ENCODE measurements at places on chromosomes 16 and 17.
A peak's percentile ranks its signal among the peaks of the same experiment; 100 is the strongest.

GRCh38 chr17:4014148-4014927, 50.1 kb upstream of the ATP2A3 start:
- DNase-seq = peak; percentile 82

- no peak for DNase-seq
These were observed 57.9 kb upstream of the KCNJ16 start for GRCh38 chr17:70017112-70017511.

- DNase-seq = no peak
These were observed 61.6 kb downstream of the SOX9 start for GRCh38 chr17:72182371-72182873.

DNA sequence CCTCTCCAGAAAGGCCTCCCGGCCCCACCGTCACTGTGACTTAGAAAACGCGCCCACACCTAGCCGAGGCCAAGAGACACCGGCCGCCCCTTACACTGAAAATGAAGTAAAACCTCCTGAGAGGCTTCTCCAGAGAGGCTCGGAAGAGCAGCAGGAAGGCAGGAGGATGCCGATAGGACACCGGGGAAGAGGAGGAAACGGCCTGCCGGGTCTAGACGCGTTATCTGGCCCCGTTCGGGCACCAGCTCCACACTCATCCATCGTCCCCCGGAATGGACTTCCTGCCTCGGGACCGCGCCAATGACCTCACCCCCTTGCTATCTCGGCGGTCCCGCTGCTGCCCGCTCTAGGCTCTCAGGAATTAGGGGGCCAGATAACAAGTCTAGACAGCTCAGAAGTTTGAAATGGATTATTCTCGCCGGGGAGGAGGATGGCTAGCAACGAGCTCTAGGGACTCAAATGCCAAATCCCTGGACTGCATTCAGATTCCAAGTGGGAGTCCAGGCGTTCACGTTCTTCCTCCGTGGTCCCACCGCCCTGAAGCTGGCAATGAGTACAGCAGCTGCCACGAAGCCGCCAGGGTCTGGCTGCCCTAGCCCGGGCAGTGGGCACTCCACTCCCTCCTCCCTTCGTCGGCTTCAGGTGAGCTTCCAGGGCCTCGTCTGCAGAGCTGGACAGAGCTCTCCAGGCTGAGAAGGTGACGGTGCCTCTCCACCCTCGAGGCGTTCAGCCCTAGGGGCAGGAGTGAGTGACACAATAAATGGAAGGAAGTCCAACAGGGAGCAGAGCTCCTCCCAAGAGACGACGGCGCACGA, 350.9 kb downstream of the FOXL1 start:
- no peak for DNase-seq

- DNase-seq = peak; percentile 57
These were observed 10.1 kb upstream of the SLC25A39 start for GRCh38 chr17:44334727-44335126.

DNA sequence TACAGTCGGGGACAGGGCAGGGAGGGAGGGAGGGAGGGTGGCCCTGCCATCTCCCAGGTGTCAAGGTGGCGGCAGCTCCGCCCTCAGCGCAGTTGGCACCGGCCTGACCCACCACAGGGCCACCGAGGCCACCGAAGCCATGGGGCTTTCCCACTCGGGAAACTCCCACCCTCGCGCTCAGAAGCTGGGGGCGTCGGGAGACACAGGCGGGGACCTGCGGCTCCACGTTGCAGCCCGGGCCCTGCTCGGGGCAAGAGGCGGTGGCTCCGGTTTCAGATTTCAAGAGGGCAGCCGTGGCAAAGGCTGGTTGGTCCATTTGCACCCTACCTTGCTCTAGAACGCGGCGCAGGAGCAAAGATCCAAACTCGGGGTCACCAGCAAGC, 544 bp downstream of the CYB561 start:
- peak; percentile 69 for DNase-seq

DNA sequence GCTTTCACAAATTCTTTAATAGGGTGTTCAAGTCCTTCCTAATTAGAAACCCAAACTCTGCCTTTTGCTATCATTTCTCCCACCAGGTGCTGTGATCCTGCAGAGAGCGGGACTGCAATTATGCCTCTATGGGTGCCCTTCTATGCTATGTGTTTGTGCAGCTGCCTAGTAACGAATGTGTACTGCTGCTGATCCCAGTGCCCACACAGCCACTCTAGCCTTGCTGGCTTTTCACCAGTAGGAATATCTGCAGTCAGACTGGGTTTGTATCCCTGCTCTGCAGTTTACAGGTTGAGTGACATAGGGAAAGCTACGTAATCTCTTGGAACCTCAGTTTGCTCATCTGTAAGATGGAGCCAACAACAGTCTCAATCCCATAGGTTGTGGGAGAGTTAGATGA, 179.6 kb upstream of the IRX3 start:
- DNase-seq = no peak

DNA sequence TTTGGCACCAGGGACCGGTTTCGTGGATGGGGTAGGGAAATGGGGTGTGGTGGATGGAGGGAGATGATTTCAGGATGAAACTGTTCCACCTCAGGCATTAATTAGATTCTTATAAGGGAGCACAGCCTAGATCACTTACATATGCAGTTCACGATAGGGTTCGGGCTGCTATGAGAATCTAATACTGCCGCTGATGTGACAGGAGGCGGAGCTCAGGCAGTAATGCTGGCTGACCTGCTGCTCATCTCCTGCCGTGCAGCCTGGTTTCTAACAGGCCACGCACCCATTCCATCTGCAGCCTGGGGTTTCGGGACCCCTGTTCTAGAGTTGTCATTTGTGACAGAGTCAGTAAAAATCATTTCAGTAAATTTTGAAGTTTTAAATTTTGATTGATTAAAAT, 99.7 kb downstream of the CHD9 start:
- DNase-seq = no peak

DNA sequence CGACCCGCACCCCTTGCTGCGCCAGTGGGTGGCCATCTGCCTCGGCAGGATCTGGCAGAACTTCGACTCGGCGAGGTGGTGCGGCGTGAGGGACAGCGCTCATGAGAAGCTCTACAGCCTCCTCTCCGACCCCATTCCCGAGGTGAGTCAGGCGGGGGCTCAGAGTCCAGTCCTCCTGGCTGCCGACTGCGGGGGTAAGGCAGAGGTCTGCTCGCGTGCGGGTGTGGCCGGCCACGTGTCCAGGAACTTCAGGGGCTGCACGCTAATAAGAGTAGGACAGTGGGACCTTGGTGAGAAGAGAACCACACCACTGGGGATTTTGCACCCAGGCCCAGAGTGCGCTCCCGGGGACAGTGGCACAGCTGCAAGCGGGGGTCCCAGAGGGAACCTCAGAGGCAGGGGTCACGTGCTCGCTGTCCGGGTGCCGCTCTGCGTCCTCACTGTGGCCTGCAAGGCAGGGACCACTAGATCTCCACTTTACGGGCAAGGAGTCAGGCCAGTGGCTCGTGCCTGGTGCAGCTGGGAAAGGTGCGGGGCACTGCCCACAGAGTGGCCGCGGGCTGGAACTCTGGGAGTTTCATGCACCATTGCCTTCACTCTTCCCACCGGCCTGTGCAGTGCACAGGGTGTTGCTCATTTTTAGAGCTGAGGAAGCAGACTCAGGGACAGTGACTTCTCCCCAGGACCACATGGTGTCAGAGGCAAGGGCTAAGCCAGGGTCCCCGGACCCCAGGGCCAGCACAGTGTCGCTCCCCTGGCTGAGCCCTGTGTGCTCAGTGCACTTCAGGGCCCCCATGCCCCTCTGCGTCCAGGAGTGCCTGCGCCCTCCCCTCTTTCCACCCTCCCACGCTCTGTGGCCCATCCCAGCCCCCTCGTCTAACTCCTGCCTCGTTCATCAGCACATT, 107.6 kb upstream of the CHMP6 start:
- DNase-seq = no peak

GRCh38 chr17:55405600-55405999, 16.0 kb downstream of the MMD start:
- DNase-seq = no peak

GRCh38 chr16:19907161-19907992, 22.7 kb upstream of the GPRC5B start:
- peak; percentile 49 for DNase-seq

- DNase-seq = peak; percentile 86
These were observed 6.0 kb upstream of the CHRNE start for GRCh38 chr17:4908711-4909496.

DNA sequence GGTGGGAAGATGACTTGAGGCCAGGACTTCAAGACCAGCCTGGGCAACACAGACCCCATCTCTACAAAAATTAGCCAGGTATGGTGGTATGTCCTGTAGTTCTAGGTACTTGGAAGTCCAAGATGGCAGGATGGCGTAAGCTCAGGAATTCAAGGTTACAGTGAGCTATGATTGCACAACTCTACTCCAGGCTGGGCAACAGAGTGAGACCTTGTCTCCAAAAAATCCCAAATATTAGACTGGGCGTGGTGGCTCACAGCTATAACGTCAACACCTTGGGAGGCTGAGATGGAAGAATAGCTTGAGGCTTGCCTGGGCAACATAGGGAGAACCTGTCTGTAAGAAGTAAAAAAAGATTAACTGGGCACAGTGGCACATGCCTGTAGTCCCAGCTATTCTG, 30.8 kb downstream of the SUZ12 start:
- DNase-seq = no peak

- DNase-seq = no peak
These were observed at the start of gene MPP2 for GRCh38 chr17:43907425-43907981. Gene MPP2, minus strand, starts transcription at chr17:43907536. Its CDS starts 3,076 bp downstream, at chr17:43904460.

Data from large intestine (tissue), 12 donors.